ENCODE measurements at places on chromosomes 13 and 19.

- DNase-seq, result no peak
Observed at GRCh38 chr19:38945562-38946228, 15.0 kb downstream of the MRPS12 start.

GRCh38 chr13:35855531-35856019 lies 275.6 kb downstream of the DCLK1 start:
- DNase-seq, result no peak

GRCh38 chr13:110506859-110507566 lies 54.5 kb downstream of the RAB20 start:
- DNase-seq, result peak; percentile 79

- no peak for DNase-seq
Observed at GRCh38 chr13:74017301-74018061, 116.7 kb downstream of the KLF12 start.

GRCh38 chr19:31781542-31781941 lies 432.3 kb upstream of the TSHZ3 start:
- DNase-seq, result peak; percentile 34

DNA sequence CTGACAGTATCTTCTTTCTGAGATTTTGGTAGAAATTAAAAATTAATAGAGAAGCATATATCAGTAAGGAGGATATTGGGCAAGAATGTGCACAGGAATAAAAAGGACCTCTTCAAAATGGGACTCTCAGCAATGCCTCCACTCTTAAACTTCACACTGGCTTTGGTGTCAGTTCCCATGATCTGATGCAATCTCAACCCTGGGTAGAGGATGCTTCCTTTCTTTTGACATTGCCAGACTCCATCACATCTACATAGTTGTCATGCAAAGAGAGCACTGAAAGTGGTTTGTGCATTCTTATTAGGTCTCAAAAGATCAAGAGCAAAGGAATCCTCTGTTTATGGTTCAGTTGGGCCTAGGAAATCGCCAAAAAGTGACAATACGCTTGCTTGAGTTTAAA lies 26.3 kb downstream of the STARD13 start:
- DNase-seq, result no peak

DNA sequence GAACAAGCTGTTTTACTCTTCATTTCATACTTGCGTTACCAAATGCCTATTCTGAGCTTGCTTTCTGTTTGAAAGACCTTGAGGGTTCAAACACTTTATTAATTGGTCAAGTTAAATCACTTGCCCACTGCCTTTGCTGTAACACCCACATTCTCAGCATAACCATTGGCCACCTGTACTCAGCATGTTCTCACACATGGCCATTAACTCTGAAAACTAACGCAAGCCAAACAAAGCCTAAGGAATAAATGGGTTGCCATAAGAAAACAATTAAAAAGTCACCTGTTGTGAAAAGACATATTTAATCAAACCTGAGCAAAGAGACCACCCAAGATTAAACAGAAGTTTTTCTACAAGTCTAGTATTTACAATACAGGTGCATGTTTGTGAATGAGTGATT lies 517.2 kb upstream of the SPRY2 start:
- no peak for DNase-seq

DNA sequence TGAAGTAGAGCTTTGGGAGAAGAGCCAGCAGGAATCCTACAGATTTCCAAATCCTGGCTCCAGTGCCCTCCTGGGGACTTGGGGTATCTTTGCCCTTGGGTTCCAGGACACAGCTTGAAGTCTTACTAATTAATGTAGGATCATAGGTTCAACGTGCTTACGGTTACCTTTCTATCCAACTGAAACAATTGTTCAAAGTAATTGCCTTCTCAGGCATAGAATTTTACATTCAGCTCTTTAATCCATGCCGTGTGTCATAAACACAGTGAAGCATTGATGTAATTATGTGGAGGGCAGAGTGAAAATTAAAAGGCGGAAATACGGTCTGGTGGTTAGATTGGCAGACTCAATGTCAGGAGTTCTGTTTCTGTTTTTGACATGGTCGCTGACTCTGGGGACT lies 170.4 kb downstream of the COG6 start:
- DNase-seq, result no peak

DNA sequence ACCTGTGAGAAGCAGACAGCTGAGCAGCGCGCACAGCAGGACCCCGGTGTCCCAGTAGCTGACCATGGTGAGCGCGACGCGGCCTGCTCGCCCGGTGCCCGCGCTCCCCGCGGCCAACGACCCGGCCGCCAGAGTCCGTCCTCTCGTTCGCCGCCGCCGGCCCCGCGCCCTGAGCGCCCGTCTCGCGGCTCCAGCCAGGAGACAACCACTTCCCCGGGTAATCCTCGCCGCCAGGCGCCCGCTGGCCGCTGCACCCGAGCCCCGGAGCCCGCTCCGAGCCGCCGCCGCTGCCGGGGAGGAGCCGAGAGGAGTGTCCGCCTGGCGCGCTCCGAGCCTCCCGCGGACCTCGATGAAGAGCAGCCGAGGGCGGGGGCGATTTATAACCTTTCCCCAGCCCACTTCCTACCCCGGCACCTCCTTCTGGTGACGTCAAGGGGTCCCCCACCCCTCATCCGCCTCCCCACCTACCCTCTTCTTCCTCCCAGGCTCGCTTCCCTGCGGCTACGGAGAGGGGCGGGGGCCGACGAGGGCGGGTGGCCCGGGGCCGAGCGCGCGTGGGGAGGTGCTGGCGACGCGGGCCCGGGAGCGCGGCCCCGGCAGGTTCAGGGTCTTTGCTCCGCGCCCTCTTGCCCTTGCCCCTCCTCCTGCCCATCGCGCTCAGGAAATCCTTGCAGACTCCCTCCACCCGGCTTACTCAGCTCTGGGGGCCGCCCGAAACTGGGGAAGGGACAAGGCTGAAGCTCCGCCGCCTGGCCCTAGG lies at the start of gene FLT1:
TSS of gene FLT1 (minus strand) at position 351 of the 760 bp plus-strand sequence. CDS start at position 66, 285 bp downstream.
- peak; percentile 72 for DNase-seq

- DNase-seq, result no peak
Observed at GRCh38 chr13:46121597-46122163, 16.8 kb upstream of the CPB2 start.

- DNase-seq, result no peak
Observed at GRCh38 chr19:42794765-42795164, 29.3 kb upstream of the PSG8 start.

- DNase-seq, result no peak
Observed at GRCh38 chr19:30555075-30555790, 183.0 kb downstream of the ZNF536 start.

GRCh38 chr19:30712431-30713337 lies 340.5 kb downstream of the ZNF536 start:
- DNase-seq, result no peak

- DNase-seq, result no peak
Observed at GRCh38 chr13:76516013-76516412, 370.2 kb downstream of the KCTD12 start.

DNA sequence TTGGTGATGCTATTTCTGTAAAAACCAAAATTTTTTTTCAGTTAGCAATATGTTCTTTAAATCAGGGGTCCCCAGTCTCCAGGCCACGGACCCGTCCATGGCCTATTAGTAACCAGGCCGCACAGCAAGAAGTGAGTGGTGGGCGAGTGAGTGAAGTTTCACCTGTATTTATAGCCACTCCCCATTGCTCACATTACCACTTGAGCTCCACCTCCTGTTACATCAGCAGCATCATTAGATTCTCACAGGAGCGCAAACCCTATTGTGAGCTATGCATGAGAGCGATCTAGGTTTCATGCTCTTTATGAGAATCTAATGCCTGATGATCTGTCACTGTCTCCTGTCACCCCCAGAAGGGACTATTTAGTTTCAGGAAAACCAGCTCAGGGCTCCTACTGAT lies 58.9 kb upstream of the SLC7A1 start:
- no peak for DNase-seq

DNA sequence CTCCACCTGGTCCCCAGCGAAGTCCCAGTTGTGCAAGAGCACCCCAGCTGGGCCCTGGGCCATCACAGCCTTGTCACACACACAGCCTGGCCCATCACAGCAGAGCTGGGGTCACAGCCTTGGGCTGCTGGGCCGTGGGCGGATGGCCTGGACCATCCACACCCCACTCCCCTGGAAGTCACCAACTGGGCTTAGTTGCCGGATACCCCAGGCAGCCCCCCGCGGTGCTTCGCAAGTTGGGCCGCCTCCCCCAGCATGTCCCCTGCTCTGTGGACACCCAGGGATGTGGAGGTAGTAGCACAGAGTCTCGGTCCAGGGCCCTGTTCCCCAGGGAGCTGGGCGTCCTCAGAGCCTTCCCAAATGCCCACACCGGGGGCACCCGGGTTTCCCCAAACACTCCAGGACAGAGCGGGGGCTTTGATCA lies 4.5 kb upstream of the ZNF554 start:
- DNase-seq, result no peak

- no peak for DNase-seq
Observed at GRCh38 chr13:50955241-50955640, 45.6 kb downstream of the RNASEH2B start.

DNA sequence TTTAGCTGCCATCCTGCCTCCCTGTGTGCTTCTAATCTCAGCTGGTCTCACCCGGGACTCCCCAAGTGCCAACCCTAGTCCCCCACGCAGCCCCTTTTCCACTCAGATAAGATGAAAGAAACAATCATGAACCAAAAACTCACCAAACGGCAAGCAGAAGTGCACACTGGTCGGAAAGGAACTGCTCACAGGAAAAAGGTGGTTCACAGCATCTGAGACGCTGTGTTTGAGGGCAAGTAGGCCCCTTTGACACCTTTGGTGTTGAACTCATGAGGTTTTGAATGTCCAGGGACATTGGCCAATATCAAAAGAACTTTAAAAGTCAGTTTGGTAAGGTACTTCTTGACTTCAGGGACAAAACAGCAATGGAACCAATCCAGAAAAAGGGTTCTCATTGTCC lies 20.4 kb upstream of the ACOD1 start:
- no peak for DNase-seq

DNA sequence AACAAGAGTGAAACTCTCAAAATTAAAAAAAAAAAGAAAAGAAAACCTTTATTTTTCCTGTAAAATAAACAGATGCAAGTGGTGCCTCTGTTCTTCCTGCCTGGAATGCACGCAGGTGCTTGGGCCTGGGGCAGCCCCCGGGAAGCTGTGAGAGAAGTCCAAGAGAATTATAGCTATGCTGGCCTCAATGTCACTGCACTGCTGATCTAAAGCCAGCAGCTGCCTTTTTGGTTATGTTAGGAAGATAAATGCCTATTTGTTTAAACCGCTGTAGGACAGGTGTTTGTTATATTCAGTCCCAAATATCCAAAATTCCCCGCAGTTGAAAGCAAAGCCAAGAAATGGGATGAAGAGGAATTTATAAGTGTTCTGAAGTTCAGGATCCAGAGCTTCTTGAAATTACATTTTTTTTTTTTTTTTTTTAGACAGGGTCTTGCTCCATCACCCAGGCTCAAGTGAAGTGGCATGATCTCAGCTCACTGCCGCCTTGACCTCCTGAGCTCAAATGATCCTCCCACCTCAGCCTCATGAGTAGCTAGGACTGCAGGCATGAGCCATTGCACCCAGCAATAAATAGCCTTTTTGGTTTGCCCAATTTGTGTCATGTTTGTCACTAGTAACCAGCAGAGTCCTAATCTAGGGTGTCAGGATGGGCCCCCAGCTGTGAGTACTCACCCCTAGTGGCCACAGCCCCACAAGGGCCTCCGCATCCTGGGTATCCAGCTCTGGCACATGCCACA lies 2.2 kb downstream of the RINL start:
- no peak for DNase-seq

DNA sequence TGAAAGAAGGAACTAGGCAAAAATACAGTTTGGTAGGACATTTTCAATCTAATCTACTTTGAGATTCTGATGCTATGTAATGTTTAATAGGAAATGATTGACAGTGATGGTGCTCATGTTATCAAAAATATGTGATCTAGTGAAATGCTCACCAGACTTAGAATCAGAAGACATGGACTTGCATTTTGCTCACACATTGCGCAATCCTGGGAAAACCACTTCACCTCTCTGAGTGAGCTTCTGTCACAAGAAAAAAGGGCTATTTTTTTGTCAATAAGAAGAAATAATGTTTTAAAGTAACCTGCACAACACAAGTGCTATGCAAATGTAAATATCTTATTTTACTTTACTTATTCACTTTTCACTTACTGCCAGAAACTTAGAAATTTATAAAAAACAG lies 380.9 kb upstream of the HTR2A start:
- no peak for DNase-seq

DNA sequence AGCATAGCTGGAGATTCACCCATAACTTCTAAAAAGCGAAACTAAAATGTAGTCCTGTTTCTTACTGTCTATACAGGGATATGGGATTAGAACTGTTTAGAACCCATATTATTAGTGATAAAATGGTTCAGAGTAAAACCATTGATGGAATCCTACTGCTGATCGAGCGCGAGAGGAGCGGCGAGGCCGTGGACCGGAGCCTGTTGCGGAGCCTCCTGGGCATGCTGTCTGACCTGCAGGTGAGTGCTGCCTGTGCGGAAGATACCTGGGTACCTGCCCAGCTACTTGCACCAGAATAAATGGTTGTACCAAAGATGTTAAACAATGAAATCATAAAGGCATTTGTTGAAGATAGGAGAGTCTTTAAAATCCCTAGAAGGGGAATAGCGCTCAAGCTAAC lies 23.7 kb downstream of the CUL4A start:
- DNase-seq, result no peak

GRCh38 chr19:378706-379105 lies 30.2 kb downstream of the C2CD4C start:
- no peak for DNase-seq

DNA sequence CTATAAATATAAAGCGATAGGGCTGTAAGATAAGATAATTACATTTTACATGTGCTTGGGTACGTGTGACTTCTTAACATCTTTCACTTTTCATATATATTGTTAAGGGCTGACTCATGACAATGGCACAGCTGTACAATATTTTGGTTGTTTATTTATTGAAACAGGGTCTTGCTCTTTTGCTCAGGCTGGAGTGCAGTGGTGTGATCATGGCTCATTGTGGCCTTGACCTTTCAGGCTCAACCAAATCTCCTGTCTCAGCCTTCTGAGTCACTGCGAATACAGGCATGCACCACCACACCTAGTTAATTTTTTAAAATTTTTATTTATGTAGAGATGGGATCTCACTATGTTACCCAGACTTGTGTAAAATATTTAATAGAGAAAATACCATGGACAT lies 2532.4 kb upstream of the PCDH20 start:
- no peak for DNase-seq

- no peak for DNase-seq
Observed at GRCh38 chr19:47444388-47444821, 25.1 kb upstream of the MEIS3 start.

GRCh38 chr19:1590641-1591397 lies 1.8 kb downstream of the MBD3 start:
- DNase-seq, result no peak

DNA sequence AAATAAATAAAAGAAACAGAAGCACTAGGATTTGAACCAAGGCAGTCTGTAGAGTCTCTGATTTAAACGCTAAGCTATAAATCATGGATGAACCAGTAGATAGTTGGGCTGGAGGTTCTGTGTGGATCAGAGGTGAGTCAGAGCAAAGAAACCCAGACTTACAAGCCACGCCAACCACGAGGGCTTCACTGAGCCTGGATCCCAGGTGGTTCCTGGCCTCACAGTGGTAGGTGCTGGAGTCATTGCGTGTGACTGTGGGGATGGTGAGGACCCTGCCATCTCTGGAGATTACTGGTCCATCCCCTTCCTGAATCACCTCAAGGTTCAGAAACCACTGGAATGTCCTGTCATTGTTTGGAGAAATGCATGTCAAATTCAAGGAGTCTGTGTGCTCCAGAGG lies 19.3 kb upstream of the CEACAM20 start:
- DNase-seq, result peak; percentile 50
